T-helper 1 cell treated with Interleukin-12 subunit alpha and Interleukin-12 subunit beta and Interleukin-4 antibody, amounts not matched to agents 30 ng/mL and 1 ng/mL, for 36 hours (primary cell): ENCODE measurements at places on chromosomes 6 and 20. TPM values are rescaled to one million over a fixed set of nuclear protein-coding genes. Genes with fewer than 3 reads are reported as not detected.

Gene LKAAEAR1
- not detected in 2 replicates for total RNA-seq

Gene EPPIN
- total RNA-seq: not detected in 2 replicates

Gene SSTR4
- not detected in 2 replicates for total RNA-seq

Gene OR2H2
- not detected in 2 replicates for total RNA-seq

Gene PRDM13
- not detected in 2 replicates for total RNA-seq

Gene NNAT
- not detected in 2 replicates for total RNA-seq

Gene FRK
- 0.02 TPM in 2 replicates for total RNA-seq

Gene TBC1D7
- 22.8 and 24.0 TPM in 2 replicates for total RNA-seq

Gene TSHZ2
- total RNA-seq: 28.4 and 29.4 TPM in 2 replicates

Gene FKBP1C
- total RNA-seq: 1.9 and 2.0 TPM in 2 replicates

Gene MPC1
- total RNA-seq: 24.1 and 27.7 TPM in 2 replicates

Gene VNN1
- total RNA-seq: not detected in 2 replicates

Gene RRAGD
- 9.5 and 11.5 TPM in 2 replicates for total RNA-seq

Gene MCM8
- total RNA-seq: 21.7 and 23.7 TPM in 2 replicates

Gene FOXA2
- total RNA-seq: not detected in 2 replicates

Gene PTCRA
- not detected in 2 replicates for total RNA-seq

Gene NKX2-2
- not detected in 2 replicates for total RNA-seq

Gene COL12A1
- not detected in 2 replicates for total RNA-seq

Gene FARS2
- total RNA-seq: 20.1 and 22.4 TPM in 2 replicates

Gene QKI
- total RNA-seq: 65.4 and 72.1 TPM in 2 replicates

Gene FABP7
- not detected in 2 replicates for total RNA-seq

Gene RFX6
- not detected in 2 replicates for total RNA-seq

Gene ADGRB3
- not detected in 2 replicates for total RNA-seq

Gene PHACTR3
- total RNA-seq: not detected in 2 replicates

Gene LPA
- total RNA-seq: 0.02 TPM in 1 of 2 replicates, not detected in the other

Gene LHFPL5
- total RNA-seq: not detected in 2 replicates

Gene UBR2
- total RNA-seq: 32.0 and 33.9 TPM in 2 replicates

Gene PSMG4
- total RNA-seq: 24.0 and 24.5 TPM in 2 replicates

Gene RIMS4
- not detected in 2 replicates for total RNA-seq

Gene HLA-DRB1
- total RNA-seq: 170 and 173 TPM in 2 replicates

Gene CDH26
- 0.59 and 1.1 TPM in 2 replicates for total RNA-seq

Gene CCM2L
- not detected in 2 replicates for total RNA-seq

Gene MYLK2
- total RNA-seq: 0.59 and 0.64 TPM in 2 replicates
